ENCODE measurements at places on chromosomes 3 and 15. TPM values are rescaled to one million over a fixed set of nuclear protein-coding genes. Genes with fewer than 3 reads are reported as not detected.

GRCh38 chr15:42986693-42987342 is 66.2 kb upstream of the TTBK2 start:
- no peak for DNase-seq

RTP3 gene
- not detected for total RNA-seq

DNA sequence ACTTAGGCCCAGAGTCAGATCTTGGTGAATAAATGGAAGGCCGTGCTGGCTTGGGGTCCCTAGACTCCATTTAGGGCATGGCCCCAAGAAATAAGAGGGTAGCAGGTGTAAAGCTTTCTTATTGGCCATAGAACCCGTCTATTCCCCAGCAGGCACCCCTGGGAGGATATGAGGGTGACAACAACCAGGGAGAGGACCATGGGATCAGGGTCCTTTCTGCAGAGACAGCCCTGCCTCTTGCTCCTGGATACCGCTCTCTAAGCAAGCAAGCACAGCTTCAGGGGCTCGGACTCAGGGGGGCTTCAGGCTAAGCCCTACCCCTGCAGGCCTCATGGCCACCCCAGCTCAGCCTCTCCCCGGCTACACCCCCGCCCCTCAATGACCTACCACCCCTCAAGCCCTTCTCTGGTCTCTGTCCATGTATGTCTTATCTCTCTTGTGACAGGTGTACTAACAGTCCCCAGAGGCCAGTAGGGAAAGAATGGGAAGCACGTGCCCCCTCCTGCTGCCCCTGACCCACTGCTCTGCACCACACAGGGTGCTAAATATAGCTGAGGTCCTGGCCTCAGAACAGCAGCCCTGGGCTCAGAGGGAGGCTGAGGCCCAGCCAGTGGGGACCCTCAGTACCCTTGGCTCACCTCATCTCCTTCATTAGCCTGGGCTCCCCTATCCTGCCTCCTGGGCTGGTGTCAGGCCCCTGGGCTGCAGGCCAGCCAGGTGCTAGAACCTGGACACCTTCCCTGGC is 1.9 kb downstream of the XIRP1 start:
- no peak for DNase-seq

DNA sequence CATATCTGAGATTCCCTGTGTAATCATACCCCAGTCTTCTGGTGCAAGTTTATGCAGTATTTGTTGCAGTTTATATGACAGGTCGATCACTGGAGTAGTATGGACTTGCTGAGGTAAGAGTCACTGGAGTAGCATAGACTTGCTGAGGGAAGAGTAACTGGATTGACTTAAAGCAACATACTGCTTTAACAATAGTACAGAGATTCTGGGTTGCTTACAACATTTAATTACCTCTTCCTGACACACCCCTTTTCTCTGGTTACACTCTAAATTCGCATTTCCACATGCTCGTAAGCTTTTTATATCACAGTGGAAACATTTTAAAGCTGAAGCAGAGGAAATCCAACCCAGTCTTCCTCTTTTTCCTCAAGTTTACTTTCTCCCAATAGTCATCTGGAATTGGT is 11.8 kb downstream of the AAGAB start:
- DNase-seq: no peak

SLC12A6 gene
- 1.1 TPM for total RNA-seq

CPEB1 gene
- total RNA-seq: 32.7 TPM

DNA sequence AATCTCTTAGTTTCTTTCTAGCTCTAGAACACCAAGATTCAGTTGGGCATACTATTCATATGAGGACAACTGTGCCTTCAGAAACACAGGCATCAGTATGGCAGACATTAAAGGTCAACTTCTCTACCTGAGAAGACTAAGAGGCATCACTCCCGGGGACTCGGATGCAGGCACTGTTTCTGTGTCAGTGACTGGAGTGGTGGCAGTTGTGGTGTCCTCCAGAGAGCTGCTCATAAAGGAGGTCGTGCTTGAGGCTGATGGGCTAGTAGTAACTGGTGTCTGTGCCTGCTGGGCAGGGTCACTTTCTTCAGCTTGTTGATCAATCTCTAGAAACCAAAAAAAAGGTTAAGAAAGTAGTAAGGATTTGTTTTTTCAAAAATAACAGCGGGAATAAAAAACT is 75.2 kb downstream of the FBXL22 start:
- no peak for DNase-seq

- DNase-seq: no peak
Observed at GRCh38 chr3:74862476-74862875, 248.0 kb upstream of the CNTN3 start.

DNA sequence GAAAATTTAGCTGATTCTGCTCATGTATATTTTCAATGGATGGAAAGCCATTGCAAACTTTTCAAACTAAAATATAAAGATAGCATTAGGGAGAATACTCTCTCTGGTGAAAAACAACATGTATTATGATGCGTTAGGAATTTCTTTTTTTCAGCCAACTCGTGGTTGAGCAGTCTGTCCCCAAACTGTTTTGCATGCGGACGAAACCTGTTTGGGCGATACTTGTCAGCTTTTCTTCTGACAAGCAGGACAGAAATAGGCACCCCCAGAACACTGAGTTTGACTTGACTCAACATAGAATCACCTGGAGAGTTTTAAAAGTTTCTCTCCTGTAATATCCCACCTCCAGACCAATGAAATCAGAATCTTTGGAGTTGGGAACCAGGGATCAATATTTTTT is 417.5 kb upstream of the TPRG1 start:
- no peak for DNase-seq

- peak; percentile 49 for DNase-seq
Observed at GRCh38 chr3:127911421-127911931, 3.6 kb upstream of the KBTBD12 start.

DNA sequence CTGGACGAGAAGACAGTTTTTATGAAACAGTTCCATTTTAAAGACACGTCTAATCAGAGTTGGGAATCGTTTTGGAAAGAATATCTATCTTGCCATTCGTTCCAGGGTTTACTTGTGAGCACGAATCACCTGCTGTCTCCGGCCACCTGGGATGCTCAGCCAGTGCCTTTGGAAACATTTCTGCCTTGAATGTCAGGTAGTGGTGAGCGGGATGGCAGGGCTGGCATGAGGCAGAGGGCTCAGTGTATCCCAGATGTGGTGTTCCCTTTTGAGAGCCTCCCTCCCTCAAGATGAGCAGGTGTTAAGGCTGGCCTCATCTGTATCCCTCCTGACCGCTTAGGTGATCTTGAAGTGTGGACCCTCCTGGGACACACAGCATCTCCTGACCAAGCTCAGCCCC is 47.9 kb upstream of the PLXNA1 start:
- no peak for DNase-seq

DNA sequence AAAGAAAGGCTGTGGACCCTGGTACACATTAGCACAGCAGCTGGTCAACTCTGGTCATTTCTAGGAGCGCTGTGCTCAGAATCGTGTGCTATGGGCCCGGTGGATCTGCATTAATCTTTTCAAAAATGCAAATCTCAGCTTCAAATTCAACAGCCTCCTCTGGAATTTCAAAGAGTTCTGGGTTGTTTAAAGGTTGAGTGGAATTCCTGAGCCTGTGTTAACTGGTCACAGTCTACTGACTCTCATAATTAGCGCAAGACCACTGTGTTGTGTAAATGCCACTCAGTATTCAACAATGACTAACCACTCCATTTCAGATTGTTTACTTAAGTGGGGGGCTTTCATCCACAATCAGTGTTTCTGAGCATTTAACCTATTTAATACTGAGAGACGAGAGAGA is 2.7 kb upstream of the ARNT2 start:
- DNase-seq: no peak

PLSCR5 gene
- total RNA-seq: not detected

- DNase-seq: no peak
Observed at GRCh38 chr3:149936812-149937230, 33.9 kb downstream of the PFN2 start.

WNT5A gene
- total RNA-seq: 21.7 TPM

- peak; percentile 38 for DNase-seq
Observed at GRCh38 chr15:81410318-81410753, 36.3 kb upstream of the TMC3 start.

LRRN1 gene
- not detected for total RNA-seq

ARNT2 gene
- total RNA-seq: 7.4 TPM

DNA sequence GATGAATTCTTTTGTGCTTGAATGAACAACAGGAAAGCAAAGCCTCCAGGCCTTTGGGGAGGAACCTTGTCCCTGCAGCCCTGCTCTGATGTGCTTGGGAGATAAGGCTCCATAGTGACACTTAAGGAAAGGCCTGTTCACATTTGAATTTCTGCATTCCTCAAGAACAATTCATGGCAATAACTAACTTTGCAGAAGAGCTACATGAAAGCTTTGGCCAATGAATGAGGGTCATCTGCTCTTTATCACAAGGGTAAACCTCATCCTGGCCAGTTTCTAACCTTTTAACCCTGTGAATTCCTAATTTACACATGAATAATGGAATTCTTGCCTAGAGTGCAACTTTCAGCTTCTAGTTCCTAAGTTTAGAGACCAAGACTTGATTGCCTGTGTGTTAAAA is 5.6 kb downstream of the PRTG start:
- DNase-seq: no peak

MUC20 gene
- not detected for total RNA-seq

- no peak for DNase-seq
Observed at GRCh38 chr3:128360705-128361271, 105.9 kb downstream of the DNAJB8 start.

SLC9A9 gene
- 0.20 TPM for total RNA-seq

GRCh38 chr15:101651554-101652097 is 555 bp downstream of the TM2D3 start:
- DNase-seq: no peak

DNA sequence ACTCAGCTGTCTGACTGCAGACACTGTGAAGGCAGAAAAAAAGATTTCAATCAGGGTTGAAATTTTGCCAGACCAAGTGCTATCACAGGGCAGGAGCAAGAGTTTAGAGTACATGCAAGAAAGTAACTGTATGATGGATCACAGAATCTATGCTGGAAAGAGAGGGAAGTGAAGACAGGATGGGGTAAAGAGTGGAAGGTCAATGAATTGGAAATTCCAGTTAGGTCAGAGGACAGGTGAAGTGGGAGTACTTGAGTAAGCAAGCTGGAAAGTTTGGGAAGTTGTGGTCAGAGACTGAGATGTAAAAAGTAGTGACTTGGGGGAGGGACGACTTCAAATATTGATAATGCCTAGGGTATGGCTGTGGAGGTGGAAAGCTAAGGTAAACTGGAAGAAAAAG is 7.2 kb downstream of the SPG11 start:
- DNase-seq: no peak

DNA sequence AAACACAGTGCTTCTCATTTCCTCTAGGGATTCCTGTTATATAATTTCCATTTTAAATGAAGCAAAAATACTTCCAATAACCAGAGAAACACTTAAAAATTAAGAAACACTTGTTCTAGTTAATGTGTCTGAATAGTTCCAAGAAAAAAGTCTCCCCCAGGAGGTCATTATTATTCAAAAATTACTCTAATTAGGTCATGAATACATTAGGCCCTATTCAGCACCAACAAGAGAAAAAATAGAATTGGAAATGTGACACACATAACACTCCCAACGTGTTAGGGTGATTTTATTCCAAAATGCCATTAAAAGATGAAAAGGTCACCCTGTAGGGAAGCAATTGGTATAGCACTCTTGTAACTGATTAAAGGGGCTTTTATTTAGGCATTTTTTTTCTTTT is 382.1 kb downstream of the TUSC7 start:
- no peak for DNase-seq

FAM3D gene
- not detected for total RNA-seq

GRCh38 chr3:130572769-130573168 is 55.8 kb downstream of the COL6A6 start:
- DNase-seq: no peak

MST1R gene
- total RNA-seq: 1.1 TPM

- DNase-seq: no peak
Observed at GRCh38 chr3:143241481-143241951, 121.9 kb downstream of the CHST2 start.

FXR1 gene
- 145 TPM for total RNA-seq

ZIC4 gene
- 2.2 TPM for total RNA-seq

- no peak for DNase-seq
Observed at GRCh38 chr3:134375582-134376384, 1.5 kb upstream of the AMOTL2 start.

DNA sequence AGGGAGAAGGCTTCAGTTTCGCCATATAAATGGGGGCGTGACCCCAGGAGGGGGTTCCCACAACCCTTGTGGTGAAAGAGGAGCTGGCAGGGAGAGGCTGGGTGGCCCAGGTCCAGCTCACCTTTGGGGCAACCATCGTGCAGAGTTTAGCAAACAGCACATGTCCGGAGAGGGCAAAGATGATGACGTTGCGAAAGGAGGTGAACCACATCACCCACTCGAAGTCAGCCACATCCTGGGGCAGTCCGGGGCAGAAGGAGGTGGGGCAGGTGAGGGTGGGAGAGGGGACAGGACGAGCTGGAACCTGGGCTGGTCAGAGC is 3.7 kb downstream of the HHATL start:
- no peak for DNase-seq

DNA sequence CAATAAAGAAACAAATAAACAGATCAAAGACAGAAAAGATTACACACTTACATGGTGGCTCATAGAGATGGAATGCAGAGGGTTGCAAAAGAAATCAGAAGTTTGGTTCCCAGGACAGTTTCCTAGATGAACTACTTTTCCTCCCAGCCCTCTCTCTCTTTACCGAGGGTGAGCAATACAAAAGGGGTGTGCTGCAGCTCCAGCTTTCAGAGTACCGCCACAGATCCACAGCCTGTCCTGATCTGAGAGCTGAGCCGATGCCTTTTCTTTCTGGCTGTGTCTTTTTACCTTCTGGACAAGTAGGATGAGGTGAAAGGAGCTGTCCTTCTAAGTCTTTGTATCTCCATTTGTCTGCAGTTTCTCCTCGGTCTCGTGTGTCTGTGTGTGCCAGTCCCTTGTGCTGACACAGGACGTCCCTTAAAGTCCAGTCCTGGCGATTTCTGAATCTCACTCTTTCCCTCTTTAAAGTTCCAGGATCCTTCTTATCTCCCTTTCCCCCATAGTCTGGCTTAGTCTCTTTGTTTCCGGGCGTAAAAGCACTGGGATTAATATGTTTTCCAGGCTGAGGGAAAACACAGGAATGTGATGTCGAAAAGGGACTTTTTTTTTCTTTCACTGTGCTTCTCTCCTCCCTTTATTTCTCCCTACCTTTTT is 540 bp downstream of the CCDC80 start:
- peak; percentile 72 for DNase-seq

RHCG gene
- not detected for total RNA-seq

GRK7 gene
- total RNA-seq: not detected

DNA sequence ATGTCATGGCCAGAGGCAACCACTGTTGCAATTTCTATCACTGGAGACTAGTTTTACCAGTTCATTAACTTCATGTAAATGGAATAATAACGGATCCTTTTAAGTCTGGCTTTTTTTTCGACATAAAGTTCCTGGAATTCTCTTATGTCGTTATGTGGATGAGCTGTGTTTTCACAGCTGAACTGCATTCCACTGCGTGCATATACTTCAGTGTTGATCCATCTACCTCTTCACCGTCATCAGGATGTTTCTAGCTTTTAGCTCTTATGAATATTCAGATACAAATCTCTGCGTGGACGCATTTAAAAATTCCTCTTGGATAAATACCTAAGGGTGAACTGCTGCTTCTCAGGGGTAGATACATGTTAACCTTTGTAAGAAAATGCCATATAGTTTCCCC is 15.6 kb upstream of the CYFIP1 start:
- DNase-seq: no peak
